GM04504 (cell line): ENCODE measurements at places on chromosomes 11 and 22.
A peak's percentile ranks its signal among the peaks of the same experiment; 100 is the strongest.

GRCh38 chr22:28911777-28912669, 28.7 kb downstream of the ZNRF3 start:
- DNase-seq: peak; percentile 15

GRCh38 chr11:44708009-44708408, 18.8 kb upstream of the TSPAN18 start:
- DNase-seq: no peak

DNA sequence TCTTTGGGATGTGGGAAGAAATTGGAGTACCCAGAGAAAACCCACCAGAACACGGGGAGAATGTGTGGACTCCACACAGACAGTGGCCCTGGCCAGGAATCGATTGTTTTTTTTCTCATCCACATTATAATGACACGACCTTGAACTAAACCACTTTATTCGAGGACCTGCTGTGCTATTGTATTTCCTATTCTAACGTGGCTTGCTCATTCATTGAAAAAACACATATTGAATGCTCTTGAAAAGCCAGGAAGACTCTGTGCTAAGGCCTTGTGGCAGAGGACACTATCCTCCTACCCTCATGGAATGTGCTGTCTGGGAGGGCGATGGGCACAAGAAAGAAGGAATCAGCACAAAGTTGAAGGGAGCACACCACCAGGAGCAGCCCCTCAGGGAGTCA, 9.1 kb upstream of the SREBF2 start:
- DNase-seq: no peak

- no peak for DNase-seq
Measured at GRCh38 chr11:8248786-8249185, 14.9 kb downstream of the LMO1 start.

DNA sequence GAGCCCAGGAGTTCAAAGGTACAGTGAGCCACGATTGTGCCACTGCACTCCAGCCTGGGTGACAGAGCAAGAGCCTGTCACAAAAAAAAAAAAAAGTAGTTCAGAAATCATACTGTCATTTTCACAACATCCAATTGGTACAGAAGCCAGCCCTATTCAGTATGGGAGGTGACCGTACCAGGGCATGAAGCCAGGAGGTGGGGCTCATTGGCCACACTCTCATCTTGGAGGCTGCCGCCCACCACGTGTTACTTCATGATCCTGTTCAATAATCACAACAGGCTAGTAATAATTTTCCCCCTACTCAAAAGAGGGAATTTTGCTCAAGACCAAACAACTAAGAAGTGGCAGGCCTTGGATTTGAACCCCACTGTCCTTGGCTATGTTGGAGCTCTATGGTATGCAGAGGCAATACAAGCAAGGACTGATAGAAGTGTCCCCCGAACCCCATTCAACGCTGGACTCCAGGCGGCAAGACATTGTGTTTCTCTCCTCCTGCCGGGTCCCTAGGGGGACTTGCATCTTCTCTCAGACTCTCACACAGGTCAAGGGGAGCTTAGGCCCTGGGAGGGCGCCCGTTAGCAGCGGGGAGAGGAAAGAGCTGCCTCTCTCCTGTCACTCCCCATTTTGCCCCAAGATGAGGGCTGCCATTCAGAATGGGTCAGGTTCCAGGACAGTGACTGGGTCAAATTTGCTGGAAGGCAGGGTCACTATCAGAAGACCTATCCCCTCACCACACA, 40.2 kb upstream of the EMID1 start:
- DNase-seq: no peak

DNA sequence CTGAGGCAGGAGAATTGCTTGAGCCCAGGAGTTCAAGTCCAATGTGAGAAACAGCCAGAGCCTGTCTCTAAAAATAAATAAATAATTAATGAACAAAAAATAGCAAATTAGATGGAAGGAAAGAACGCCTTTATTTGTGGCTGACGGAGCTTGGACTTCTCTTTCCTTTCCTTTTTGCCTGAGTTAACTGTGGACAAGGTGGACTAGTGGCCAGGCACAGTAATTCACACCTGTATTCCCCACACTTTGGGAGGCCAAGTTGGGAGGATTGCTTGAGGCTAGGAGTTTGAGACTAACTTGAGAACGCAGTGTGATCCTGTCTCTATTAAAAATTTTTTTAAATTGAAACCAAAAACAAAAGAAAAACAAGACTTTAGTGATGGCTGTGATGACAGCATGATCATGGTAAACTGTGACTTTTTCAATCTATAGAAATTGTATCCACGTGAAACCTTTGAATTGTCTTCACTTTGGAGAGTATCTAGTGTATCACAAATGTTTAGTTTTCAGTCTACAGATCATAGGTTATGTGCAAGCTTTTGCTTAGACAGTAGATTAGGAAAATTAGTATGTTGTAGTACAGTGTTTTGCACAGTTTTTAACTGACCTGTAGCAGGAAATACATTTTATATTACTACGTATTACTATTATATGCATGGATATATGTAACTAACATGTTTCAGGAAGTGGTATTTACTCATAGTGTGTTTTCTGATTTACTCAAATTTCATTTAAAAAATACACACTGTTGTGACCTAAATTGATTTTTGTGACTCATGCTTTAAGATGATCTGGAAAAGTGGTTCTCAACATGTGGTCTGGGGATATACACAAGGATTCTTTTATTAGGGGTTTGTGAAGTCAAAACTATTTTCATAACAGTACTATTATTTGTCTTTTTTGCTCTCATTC, 42.1 kb downstream of the KDM2A start:
- no peak for DNase-seq

DNA sequence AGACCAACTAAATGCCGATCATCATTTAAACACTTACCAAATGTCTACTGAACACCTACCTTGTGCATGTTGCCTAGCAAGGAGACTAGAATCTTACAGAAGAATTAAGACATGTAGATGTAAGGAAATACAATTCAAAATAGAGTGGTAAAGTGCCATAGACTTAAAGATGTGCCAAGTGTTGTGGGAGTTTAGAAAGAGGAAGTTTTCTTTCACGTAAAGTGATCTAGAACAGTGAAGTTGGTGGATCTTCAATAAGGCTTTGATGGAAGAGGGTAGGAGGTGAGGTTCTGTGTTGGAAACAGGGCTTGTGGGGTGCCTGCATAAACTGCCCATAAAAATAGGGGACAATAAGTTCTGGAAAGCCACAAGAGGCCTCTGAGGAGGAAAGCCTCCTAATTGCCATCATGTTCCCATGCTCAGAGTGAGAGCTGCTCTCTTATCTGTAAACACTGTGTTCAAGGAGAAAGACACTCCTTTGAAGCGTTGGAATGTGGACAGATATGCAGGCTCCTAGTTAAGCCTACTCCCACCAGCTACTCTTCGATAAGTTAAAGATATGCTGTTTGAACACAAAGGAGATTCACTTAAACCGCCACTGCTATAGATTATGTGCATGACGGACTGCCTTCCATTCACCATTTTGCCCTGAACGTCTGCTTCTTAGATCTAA, 66.7 kb downstream of the HSD17B12 start:
- no peak for DNase-seq

DNA sequence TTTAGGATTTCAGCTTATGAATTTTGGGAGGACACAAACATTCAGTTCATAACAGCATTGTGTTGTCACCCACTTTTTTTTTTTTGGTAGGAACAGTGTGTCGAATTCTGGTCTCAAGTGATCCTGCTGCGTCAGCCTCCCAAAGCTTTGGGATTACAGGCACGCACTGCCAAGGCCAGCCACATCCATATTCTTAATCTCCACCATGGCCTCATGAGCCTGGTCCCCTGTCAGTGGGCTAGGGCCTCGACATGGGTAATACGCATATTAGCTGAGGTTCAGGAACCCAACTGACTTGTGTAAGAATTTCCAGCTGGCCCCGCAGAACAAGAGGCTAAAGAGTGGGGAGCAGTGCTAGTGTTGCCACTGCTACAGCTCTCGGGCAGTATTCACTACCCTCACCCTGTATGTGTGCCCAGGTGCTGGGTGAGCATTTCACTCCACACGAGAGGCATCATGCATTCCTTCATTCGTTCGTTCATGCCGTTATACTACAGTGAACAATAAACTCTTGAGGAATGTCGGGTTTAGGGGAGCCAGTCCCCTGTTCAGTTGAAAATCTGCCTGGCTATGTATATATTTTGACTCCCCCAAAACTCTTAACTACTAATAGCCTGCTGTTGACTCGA, 5.2 kb upstream of the VPREB1 start:
- DNase-seq: no peak

DNA sequence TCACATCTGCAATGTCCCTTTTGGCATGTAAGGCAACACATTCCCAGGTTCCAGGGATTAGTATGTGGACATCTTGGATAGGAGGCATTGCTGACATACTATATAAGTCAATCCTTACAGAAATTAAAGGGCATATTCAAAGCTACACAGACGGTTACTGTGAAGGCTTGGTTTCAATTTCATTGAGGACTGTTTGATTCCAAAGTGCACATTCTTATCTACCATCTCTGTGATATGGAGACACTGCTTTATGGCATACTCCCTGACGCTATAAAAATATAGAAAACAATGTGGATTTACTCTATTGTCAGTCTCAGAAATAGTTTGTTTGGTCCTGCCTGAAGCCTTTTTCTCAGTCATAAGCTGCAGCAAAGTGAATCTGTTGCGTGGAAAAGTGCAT, 1486.7 kb downstream of the FAM181B start:
- DNase-seq: no peak

DNA sequence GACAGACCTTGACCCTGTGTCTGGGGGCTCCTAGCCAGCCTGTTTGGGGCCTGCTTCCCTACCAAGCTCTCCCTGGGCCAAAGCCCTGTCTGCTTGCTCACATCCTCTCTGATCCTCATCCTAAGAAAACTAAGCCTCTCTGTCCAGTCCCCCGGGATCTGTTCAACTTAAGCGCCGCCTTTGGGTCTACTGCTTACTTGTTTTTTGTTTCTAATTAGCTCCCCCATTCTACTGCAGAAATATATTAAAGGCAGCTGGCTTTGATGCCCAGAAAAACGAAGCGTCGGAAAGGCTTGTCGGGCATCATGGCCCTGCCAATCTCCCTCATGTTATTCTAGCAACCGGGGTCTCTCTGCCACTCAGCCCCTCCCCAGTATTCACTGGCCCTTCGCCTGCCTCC, 3.4 kb downstream of the DSCAML1 start:
- DNase-seq: no peak

- DNase-seq: no peak
Measured at GRCh38 chr11:125921042-125921441, 16.7 kb downstream of the DDX25 start.

- peak; percentile 77 for DNase-seq
Measured at GRCh38 chr22:20750461-20751184, 23.3 kb upstream of the SERPIND1 start.

DNA sequence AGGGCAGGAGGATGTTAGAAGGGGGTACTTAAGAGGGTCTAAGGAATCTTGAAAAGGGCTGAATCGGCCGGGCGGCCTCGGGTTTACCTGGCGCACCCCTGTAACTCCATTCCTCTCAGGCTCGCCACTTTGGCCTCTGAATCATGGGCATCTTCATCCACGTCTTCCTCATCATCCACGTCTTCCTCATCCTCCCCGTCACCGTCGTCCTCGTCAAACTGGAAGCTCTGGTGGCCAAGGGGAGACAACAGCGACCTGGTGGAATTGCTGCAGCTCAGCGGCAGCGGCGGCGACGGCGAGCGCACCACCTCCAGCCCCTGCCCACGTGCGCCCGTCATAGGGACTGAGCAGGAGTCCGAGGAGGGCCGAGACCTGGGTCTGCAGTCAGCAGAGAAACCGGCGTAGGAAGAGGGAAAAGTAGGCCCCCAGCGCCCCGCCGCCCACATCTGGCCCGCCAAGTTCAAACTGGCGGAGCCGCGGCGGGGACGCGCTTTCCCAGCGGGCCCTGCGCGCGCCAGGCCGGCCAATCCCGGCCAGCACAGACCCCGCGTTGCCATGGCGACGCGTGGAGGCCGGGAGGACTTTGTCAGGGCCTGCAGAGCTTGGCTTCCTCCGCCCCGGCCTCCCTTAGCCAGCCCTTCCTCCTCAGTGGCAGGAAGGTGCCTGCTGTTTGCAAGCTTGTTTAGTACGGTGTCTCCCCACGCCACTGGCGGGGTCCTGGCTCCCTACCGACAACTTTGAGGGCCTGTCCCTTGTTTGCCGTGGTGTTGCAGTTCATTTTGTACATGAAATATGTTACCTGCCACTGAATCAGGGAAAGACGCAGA, at the start of gene CCDC34:
Gene CCDC34, minus strand, starts transcription at position 467 of the 827 bp plus-strand sequence. Its CDS starts 21 bp downstream, at position 446.
- peak; percentile 85 for DNase-seq

- no peak for DNase-seq
Measured at GRCh38 chr22:21842946-21843345, 24.5 kb downstream of the MAPK1 start.

GRCh38 chr11:87739766-87740165, 435.5 kb downstream of the RAB38 start:
- DNase-seq: no peak

DNA sequence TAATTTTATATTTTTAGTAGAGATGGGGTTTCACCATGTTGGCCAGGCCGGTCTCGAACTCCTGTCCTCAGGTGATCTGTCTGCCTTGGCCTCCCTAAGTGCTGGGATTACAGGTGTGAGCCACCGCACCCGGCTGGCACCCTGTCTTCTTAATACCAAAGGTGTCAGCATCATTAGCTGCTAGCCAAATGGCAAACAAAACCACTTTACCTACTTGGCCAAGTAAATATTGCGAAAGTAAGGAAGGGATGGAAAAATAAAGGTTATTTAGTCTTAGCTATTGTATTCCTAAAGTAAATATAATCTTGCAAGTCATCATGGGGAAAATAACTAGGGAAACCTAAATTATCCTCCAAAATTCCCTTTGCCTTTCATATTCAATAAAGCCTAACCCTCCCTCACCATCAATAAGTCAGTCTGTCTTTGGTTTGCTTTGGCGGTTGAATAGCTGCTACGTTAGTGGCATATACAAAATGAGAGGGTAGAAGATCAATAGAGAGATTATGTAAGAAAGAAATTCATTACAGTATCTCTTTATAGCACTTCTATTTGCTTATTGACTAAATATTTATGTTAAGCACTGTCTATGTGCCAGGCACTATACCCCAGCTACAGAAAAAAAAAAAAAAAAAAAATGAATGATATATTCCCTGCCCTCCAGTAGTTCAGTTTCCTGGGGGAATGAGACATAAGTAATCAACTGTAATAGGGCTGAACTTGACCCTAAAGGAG, 40.2 kb upstream of the CFAP300 start:
- no peak for DNase-seq
